ENCODE measurements at places on chromosomes 5 and 9.

DNA sequence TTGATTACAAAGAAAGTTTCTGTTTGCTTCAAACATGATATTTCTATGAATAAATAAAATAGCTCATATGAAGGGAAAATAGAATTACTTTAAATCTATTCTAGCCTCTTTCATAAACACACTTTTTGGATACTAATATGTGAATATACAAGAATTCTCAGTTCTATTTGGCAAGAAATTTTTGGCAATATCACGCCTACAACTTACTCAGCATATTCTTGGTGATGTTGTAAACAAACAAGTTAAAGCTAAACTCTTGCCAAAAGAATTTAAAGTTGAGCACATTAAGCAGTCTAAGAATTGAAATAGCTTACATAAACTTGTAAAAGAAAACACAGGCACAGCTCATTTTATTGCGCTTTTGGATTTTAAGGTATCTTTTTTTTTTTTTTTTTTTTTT is 209.8 kb downstream of the CDH12 start:
- no peak for DNase-seq

DNA sequence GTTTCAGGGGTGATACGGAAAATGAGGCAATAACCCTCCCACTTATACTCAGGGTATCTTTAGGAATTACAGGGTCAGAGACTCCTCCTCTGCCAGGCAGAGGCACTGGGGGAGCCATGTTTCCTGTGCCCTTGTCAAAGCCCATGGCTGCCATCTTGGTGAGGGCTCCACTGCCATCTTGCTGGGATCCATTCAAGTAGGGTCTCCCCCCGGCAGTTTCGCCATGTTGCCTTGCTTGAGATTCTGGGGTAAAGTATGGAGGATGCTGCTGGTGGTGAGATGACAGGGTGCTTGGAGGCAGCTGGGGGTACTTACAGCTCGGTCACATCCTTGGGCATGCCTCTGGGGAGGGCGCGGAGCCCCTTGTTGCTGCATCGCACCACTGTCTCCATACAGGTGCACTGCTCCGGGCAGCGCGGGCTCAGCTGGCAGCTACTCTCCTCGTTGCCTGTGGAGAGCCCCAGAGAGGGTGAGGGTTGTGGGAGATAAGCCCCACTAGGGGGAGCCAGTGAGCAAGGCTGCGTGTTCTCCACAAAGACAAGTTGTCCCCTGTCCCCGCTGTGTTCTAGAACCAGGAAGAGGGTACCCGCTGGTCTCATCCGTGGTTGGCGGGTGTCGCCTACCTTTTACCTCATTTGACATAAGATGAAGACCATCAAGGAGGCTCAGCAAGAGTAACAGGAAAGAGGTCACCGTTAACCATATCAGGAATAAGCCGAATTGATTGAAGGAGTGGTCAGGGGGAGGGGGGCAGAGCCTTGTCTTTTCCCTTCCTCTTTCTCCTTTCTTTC is 169.0 kb upstream of the PANK3 start:
- DNase-seq, result peak; percentile 10

GRCh38 chr5:143562935-143563334 is 159.4 kb upstream of the NR3C1 start:
- no peak for DNase-seq

- no peak for DNase-seq
These were observed 103.4 kb downstream of the DOCK2 start for GRCh38 chr5:169740435-169740834.

- DNase-seq, result no peak
These were observed 411.0 kb downstream of the SPOCK1 start for GRCh38 chr5:137088175-137088574.

- DNase-seq, result no peak
These were observed 48.1 kb downstream of the PRELID2 start for GRCh38 chr5:145787001-145787400.

GRCh38 chr5:1666812-1667588 is 132.6 kb downstream of the MRPL36 start:
- DNase-seq, result peak; percentile 8

- DNase-seq, result no peak
These were observed 26.1 kb downstream of the PGGT1B start for GRCh38 chr5:115236599-115236998.

DNA sequence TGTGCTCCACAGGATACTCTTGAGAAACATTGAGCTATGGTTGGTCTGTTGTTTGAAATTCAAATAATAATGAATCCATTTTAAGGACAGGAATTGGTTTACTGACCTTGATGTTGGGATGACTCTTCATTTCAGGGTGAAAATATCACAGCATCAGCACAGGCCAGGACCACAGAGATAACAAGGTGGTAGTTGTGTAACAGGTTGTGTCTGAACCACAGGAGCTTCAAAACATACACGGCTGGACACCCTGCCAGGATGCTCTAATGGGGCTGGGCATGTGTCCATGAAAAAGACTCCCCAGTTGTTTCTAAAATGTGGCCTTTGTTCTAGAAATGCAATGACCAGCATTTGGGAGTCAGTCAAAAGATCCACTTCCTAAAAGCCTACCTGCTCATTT is 69.8 kb downstream of the ACO1 start:
- no peak for DNase-seq

DNA sequence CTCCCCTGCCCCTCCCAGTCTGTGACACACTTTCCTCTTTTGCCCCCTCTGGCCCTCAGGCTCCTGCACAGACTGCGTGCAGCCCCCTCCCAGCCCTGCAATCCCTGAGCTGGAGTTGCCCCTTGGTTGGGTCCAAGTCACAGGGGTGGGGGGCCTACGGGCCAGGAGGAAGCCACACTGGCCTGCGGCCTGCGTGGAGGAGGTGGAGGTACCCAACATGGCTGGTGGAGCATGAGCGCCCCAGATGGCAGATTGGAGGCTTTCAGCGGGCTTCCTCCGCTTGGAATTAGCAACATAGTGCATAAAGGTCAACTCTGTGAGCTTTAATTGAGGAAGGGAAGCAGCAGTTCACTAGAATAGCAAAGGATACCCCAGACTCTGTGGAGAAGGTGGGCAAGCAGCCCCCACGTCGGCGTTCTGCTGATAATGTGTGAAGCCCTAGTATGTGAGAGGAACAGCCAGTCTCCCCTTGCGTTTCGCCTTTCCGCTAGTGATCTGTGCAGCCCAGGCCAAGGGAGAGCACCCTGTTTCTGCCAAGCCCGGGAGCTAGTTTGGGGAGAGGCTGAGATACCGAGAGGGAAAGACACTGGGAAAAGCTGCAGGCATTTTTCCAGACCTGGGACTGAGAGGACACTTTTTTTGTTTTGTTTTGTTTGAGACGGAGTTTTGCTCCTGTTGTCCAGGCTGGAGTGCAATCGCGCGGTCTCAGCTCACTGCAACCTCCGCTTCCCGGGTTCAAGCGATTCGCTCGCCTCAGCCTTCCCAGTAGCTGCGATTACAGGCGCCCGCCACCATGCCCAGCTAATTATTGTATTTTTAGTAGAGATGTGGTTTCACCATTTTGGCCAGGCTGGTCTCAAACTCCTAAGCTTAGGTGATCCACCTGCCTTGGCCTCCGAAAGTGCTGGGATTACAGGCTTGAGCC is 35.3 kb upstream of the MACIR start:
- DNase-seq, result no peak

- DNase-seq, result no peak
These were observed 124.9 kb downstream of the MRPS30 start for GRCh38 chr5:44933686-44934085.

DNA sequence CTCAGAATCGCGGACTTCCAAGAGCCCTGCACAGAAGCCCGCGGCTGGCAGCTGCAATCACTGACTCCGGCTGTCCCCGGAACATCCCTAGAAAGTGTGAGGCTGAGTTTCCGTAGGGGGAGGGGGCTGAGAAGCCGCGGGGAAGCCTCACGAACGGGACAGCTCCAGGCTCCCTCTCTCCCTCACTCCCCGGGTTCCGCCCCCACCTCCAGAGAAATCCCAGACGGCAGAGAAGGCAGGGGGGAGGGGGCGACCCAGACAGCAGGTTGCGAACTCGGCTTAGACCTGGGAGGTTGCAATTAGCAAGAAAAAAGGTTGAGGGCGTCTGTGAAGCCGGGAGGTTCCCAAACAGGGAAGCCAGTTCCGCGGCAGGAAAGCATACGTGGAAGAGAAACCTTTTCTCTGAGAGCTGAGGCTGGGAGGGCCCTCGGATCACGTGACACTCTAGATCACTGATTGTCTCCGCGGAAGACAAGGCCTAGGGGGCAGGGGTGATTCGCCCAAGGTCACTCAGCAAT is 73.8 kb upstream of the CPLX2 start:
- DNase-seq, result no peak

GRCh38 chr9:123232332-123232731 is 36.1 kb downstream of the STRBP start:
- no peak for DNase-seq

DNA sequence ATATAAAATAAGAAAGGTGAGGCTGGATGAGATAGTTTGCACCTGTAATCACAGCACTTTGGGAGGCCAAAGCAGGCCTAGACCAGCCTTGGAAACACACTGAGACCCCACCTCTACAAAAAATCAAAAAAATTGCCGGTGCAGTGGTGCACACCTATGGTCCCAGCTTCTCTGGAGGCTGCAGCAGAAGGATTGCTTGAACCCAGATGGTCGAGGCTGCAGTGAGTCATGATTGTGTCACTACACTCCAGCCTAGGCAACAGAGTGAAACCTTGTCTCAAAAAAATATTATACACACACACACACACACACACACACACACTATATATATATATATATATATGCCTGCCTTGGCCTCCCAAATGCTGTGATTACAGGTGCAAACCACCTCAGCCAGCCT is 1.3 kb downstream of the SLC35D2 start:
- no peak for DNase-seq

- no peak for DNase-seq
These were observed 24.2 kb downstream of the NMRK1 start for GRCh38 chr9:75063556-75064305.

DNA sequence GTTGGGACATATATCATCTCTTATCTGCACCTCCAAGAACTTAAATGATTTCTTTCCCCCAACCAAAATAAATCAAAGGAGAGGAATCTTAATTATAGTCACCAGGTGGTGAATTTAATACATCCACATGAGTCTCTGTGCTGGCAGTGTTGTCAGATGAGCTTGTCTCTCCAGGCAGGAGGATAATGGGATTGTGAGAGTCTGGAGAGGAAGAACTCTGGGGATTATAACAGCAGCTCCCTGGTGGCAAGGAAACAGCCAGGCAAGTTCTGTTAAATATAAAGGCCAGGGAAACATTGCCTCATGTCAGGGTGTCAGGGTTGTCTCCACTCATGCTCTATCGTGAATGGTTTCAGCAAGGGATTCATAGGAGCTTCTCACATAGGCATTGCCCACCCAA is 80.8 kb downstream of the TLR4 start:
- DNase-seq, result no peak

GRCh38 chr5:59001154-59001553 is 418.3 kb downstream of the RAB3C start:
- no peak for DNase-seq

- DNase-seq, result no peak
These were observed 4.2 kb upstream of the FGF18 start for GRCh38 chr5:171415115-171415730.

DNA sequence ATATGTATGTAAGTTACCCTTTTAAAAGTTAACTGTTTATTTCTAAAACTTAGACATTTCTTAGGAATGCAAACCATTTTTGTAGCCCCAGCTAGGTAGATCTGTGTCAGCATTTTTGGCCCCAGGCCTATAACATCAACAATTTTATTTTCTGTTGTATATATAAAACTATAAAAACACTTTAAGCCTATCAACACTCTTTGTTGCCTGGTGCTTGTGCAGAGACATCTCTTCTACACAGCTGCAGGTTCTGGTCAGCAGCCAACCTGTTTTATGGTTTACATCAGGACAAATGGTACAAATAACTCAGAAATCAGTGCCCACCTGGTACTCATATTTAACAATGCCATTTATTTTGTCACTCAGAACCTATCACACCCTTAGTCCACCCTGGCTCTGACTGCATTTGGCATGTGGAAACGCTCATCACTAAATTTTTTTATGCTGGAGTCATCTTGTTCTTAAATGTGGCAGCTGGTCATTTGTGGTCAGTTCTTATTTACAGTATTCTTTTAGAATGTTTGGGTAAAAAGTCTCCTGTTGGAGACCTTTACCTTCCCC is 173.4 kb downstream of the DNAH5 start:
- no peak for DNase-seq

DNA sequence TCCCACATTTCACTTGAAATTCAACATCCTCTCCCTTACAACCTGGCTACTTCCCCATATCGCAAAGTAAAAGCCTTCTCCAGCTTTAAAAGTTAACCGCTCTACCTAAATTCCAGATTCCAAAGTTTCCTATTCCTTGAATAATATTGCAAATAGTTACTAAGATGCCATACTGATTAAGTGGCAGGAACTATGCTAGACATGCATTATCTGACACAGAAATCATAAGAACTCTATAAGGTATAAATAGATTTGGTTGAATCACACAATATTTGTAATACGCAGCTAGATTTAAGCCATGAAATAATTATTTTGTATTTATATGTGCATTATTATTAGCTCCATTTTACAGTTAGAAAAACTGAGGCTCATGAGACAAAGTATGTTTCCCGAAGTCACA is 92.8 kb downstream of the NFIB start:
- no peak for DNase-seq

Measured in foreskin melanocyte (primary cell).